Stimulated activated CD4-positive, alpha-beta T cell treated with anti-CD3 and anti-CD28 coated beads, Interleukin-4, amount 100 ng/mL, for 48 hours (primary cell): ENCODE measurements at places on chromosomes 16 and 17.

DNA sequence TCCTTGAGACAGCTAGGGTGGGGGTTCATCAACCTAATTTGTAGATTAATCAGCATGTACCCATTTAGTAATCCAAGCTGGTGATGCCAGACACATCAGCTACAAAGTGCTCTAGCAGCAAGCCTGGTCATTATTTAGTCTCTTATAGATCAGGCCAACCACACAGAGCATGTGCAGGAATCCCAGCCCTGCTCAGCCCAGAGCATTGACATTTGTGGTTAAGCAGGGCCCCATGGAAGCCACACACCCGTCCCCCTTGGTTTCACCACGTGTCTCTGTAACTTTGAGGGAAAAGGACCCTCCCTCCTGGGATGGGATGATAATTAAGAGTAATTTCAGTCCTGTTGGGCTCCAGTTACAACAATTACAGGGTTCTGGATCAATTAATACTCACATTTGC, 268.8 kb upstream of the RPL38 start:
- DNase-seq, result no peak

- DNase-seq, result no peak
Measured at GRCh38 chr16:82945420-82946101, 318.8 kb downstream of the CDH13 start.

DNA sequence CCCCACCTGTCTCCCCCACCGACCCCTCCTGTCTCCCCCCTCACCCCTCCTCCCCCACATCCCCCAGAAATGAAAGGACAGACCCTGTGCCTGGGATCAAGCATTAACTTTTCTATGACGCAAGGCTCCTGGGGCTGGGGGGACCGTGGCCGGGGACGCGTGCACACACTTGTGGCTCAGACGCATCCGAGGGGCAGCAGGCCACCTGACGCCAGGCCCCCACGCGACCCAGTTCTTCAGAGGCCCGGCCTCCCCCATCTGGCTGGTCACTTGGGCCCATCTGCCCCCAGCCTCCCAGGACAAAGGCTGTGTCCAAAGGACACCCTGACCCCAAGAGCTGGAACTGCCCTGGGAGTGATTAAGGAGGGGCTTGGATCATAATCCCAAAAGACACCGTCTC, 14.0 kb upstream of the PVALEF start:
- no peak for DNase-seq

DNA sequence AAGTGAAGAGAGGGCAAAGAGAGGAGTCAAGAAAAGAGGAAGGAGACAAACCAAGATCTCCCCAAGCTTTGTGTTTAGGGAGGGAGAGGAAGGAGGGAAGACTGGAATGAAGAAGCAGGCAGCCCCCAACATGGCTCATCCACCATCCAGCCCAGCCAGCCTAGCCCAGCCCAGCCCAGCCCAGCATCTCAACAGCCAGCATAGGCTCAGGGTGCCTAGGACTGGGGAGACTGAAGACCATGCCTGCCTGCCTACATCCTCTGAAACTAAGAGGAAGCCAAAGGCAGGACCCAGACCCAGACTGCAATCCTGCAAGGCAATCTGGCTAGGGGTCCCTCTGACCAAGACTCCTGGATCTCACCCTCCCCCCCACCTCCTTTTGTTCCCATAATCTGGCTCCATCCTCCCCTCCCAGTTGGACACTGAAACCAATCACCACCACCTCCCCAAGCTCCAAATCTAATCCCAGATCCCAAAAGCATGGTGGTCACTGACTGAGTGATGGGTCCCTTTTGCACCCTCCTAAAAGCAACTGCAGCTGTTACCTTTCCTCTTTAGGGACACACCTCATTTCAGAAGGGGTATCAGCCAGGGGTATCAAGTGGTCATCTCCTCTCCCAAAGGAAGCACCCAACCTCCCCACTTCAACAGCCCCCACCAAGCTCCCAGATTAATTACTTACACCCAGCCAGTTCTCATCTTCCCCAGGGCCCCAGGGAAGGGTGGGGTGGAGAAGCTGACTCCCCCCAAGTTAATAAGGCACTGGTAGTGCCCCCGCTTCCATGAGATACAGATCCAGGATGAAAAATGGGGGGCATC, 1.2 kb downstream of the HDAC5 start:
- no peak for DNase-seq

DNA sequence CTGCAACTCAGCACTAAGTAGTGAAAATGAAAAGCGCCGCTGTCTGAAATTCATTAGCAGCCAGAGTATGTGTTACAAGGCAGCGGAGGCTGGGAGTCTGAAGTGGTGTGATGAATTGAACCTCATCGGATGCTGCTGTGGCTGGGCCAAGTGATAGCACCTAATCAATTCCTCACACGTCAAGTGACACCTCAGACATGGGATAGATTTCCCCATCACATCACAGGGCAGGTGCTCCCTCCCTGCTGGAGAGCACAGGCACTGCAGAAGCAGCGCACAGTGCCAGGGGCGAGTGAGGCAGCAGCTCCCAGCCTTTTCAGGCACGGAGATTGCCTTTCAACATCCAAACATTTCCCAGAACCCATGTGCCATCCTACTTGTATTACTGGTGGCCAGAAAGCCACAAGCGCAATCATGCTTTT, 32.2 kb downstream of the DRC3 start:
- DNase-seq, result no peak

DNA sequence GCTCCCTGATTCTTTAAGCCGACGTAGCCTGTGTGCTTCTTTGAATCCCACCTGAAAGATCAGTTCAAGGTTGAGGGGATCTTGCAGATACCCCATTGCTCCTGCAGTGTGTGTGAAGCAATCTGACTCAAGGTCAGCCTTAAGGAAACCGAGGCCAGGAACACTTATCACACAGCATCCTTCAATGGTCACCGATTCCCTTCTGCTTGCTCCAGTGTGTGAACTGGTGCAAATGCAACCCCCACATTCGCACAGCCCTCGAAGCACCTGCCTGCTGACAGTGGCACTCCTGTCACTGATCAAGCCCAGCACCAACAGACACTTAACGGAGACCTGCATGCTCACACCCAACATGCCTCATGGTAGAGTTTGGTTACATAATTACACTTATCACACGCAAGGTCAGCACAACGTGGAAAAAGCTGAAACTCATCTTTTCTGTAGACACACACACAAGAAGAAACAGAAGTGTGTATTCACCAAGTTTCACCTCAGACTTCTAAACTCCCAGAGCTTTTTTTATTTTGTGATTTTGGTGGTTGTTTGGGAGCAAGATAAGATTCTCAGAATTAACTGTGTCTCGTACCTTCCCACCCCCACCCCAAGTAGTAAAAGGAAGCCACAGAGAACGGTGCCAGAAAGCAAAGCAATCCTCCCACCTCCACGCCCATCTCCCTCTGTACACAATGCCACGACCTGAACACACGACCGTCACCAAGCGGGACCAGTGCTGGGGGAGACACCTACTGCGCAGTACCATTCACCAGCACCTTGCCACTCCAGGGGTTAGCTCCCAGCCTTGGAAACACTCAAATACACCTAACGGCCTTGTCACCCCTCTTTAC, 37.2 kb downstream of the LITAFD start:
- DNase-seq, result no peak

DNA sequence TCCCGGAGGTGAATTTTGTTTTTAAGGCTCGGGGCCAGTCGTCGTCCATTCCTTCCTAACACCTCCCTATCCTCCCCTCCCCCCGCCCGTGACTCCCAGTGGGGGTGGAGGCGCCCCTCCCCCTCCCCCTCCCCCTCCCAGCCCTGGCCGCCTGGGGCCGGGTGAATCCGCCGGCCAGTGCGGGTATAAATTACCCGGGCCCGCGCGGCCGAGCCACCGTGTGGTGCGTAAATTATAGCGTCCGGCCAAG, 2.0 kb upstream of the GSE1 start:
- DNase-seq, result no peak

DNA sequence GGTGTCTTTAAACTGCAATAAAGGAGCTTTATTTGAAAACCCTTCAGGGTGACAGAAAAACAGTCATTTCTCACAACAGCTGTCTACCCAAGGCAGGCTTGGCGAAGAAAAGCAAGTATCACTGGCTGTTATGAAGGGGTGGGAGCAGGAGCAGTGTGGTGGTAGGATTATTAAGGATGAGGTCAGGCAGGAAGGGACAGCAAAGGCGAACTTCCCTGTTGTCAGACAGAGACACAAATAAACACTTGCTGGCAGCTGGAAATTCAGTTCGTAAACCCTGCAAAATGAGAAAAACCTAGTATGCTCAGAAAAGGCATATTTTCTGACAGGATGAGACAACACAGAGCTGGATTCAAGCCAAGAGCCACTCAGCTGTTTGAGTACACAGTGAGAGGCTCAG, 416.3 kb upstream of the CDH5 start:
- no peak for DNase-seq

DNA sequence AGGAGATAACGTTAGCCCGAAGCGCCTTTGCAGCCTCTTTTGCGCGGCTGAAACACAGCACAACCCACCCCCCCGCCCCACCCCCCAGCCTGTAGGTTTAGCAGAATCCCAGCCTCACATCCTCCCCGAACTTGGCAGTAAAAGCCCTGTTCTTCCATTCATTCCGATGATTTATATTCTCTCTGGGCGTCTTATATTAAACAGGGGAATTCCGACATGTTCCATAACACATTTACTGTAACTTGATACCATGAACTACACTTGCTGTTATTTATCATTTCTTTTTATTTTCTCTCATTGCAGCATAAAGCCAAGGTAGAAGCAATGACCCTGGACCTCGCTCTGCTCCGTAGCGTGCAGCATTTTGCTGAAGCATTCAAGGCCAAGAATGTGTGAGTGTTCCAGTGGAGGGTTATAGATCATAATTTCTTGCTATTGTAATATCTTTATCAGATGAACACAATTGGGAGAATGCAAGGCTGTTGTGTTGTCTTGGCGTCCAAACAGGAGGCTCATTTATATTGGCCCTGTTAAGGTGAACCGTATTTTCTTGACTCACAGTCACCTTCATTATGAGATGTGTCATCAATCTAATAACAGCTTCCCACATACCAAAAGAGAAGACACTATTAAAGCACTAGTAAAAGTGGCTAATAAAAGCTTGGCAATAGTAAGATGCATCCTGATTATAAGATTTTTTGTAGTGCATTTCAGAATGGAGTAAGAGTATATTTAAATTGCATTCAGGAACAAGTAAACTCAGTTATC, 287.3 kb downstream of the WWOX start:
- no peak for DNase-seq
